ENCODE measurements at places on chromosomes 4 and X. TPM values are rescaled to one million over a fixed set of nuclear protein-coding genes. Genes with fewer than 3 reads are reported as not detected.

- no peak for DNase-seq
Observed at GRCh38 chr4:110064295-110064694, 134.1 kb downstream of the ELOVL6 start.

Gene RIPPLY1
- total RNA-seq, result not detected

GRCh38 chr4:173301518-173302201 is 32.5 kb downstream of the HMGB2 start:
- DNase-seq, result no peak

- DNase-seq, result no peak
Observed at GRCh38 chrX:70405003-70405402, 18.1 kb upstream of the GDPD2 start.

Gene ARHGEF9
- total RNA-seq, result 70.0 TPM

DNA sequence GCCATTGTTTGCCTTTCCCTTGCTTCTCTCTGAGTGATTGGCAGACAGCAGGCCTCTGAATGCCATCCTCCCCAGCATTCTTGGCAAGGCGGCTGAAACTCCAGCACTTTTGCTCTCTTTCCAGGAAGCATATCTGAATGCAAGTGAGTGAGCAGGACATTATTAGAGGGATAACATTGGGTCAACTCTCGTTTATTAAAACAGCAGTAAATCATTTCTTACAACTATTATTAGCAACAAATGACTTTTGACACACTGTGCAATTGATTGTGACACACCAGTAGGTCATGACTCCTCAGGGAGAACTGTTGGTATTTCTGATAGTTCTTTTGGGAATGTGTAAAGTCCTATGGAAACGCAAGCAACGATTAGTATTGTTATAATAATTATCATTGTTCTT is 103.8 kb downstream of the EFNB1 start:
- DNase-seq, result no peak

Gene BMX
- total RNA-seq, result 1.2 TPM

DNA sequence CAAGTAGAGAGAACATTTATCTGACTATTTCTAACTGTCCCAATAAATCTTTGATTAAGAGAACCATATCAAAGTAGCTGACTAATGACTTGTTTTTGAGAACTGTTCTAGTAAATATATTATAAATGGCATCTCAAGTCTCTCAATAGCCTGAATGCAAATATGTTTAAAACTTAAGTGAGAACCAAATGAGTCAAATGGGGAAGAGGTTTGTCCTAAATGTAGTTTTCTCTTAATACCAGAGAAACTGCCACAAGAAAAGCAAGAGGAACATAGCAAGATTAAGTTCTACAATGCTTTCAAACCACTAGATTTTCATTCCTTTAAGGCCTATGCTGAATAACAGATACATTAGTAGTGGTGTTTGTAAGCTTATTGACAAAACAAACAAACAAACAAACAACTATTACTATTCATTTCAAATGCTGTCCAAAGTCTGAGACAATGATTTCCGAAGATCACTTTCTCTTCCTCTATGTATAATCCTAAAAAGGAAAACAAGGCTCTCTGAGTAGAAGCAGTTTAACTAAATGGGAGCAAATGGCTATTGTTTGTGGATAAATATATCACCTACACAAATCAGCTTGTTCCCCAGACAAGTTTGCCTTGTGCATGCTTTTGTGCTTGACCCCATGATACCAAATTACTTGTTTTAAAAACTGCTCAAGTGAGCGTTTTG is 408.4 kb upstream of the EMCN start:
- no peak for DNase-seq

DNA sequence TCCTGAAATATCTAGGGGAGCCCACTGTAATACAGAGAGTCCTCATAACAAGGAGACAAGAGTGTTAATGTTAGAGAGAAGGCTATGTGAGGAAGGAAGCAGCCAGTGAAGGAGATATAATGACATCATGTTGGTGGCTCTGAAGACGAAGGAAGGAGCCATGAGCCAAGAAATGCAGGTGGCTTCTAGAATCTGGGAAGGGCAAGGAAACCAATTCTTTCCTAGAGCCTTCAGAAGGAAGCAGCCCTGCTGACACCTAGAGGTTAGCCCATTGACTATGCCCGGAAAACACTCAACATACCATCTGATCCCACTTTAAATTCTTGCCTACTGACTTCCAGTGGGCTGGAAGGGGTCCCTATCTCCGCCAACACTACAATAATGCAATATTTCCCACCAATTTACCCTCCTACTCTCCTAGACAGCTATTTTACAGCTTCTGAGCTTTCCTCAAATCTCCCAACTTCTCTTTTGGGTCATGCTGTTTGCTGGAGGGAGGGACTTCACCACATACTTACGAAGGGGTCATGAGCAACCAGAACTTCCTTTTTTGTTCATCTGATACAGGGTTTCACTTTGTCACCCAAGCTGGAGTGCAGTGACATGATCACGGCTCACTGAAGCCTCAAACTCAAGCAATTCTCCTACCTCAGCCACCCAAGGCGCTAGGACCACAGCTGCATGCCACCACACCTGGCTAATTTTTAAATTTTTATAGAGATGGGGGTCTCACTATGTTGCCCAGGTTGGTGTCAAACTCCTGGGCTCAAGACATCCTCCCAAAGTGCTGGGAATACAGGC is 25.2 kb upstream of the G3BP2 start:
- DNase-seq, result no peak

Gene GRIA3
- total RNA-seq, result 74.2 TPM

DNA sequence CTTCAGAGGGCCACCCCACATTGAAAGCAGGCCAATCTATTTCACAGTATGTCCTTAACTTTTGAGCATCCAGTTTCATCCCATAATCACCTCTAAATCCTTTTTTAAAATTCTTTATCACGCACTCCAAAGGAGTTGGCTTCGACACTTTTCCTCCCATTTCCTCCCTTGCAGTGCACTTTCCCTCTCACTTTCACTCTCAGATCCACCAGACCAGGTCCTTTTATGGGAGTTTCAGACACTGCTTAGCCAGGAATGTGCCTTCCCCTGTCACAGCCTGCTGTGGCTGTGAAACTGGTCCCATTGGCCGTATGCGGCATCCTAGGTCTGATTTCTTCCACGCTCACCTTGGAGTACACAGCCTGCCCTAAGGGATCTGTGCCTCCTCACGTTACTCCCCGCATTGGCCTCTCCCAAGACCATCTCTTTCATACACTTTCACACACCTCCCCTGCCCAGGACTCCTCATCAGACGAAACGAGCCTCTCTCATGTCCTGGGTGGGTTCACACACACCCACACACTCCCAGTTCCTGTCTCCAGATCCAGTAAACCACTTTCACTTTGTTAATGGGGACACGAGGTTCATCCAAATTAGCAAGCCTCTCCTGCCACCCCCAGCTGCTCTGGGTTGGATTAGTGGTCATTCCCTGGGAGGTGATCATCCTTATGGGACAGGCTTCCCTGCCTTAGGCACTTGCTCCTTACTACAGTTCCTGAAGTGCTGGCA is 10.0 kb upstream of the RHOXF2B start:
- no peak for DNase-seq

GRCh38 chr4:1511441-1512041 is 105.3 kb upstream of the NKX1-1 start:
- DNase-seq, result no peak

DNA sequence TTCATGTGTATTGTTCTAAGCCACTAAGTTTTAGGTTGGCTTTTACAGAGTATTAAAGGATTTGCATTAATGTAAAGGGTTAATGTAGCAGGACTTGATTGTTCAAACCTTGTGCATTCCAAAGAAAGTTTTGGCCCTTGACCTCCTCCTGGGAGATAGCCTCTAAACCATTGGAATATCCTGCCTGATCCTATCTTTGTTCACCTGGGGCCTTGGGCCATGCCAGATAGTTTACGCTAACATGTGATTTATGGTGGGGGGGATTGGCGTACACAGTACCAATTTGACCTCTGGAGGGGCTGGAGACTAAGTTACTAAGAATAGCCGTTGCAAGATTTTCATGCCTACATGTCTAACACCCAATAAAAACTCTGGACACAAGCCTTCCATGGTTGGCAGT is 1002.7 kb upstream of the PABPC4L start:
- no peak for DNase-seq

Gene NLRP2B
- 0.16 TPM for total RNA-seq

Gene AREG
- not detected for total RNA-seq

- no peak for DNase-seq
Observed at GRCh38 chrX:65750674-65751469, 83.4 kb downstream of the MSN start.

GRCh38 chr4:20618731-20619130 is 81.5 kb upstream of the PACRGL start:
- DNase-seq, result no peak

GRCh38 chr4:113616443-113616842 is 145.1 kb downstream of the CAMK2D start:
- no peak for DNase-seq

- DNase-seq, result peak; percentile 7
Observed at GRCh38 chr4:41661442-41662076, 87.0 kb downstream of the PHOX2B start.

Gene SPANXN3
- total RNA-seq, result not detected

GRCh38 chrX:19799319-19800182 is 87.8 kb downstream of the SH3KBP1 start:
- peak; percentile 6 for DNase-seq

DNA sequence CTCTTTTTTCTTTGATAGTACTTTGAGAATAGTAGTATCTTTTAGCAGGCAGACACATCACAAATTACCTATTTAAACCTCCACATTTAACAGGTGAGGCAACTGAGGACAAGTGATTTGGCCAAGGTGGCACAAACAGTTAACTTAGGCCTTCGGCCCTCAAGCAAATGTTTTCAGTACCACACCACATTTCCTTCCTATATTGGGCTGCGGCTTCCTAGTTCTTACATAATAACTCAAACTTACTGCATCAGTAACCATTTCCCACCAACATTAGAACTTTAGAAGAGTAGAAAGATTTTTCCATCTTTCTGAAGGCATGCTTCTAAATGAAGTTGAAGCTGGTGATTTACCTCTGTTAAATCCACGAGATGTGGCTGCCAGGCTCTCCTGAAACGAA is 63.2 kb upstream of the SLC4A4 start:
- no peak for DNase-seq

DNA sequence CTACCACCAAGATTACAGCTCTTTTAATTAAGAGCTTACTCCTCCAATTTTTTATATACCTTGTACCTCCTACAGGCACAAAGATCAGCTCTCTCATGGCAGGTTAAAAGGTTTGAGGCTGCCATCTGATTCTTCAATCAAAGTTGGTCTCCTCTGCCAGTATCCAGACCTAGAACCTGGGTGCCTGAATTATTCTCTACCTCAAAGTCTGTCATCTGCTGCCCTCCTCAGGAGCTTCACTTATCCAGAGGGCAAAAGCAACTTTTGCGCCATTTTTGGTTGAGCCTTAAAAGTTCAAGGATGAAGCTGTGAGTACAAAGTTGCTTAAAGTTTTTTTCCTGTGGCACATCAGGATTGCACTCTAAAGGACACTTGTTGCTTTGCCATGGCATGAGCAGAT is 343.7 kb upstream of the PPP1R2C start:
- no peak for DNase-seq

- DNase-seq, result no peak
Observed at GRCh38 chr4:119038116-119038841, 97.4 kb upstream of the MYOZ2 start.

DNA sequence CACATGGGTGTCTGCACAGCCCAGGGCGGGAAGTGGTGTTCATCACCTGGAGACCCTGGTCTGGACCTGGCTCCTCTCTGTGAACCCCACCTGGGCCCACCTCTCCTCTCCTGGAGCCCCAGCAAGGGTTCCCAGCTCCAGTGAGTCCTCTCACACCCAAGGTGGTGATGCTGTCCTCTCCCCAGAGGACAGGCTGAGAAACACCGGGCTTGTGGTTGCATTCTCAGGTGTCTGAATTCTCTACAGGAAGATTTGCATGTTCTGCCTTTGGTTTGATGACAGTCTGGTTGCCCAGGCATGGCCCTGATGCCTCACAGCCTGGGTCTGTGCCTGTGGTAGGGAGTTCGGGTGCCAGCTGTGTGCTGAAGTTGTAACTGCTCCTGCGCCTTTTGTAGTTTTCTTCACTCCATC is 3.8 kb downstream of the MAEA start:
- no peak for DNase-seq

DNA sequence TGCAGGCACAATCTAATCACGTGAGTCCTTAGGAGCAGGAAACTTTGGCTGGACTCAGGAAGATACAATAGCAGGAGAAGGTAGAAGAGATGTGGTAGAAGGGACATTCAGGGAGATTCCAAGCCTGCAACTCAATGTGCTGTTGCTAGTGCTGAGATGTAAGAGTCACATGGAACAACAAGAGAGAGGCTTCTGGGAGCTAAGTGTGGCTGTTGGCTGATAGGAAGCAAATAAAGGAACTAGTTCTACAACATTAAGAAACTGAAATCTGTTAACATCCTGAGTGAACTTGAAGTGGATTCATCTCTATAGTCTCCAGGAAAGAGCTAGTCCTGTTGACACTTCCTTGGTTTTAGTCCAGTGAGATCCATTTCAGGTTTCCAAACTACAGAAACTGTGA is 1207.4 kb downstream of the ADGRL3 start:
- DNase-seq, result no peak

Gene GAGE12H
- total RNA-seq, result not detected

Gene EREG
- total RNA-seq, result under 0.01 TPM

DNA sequence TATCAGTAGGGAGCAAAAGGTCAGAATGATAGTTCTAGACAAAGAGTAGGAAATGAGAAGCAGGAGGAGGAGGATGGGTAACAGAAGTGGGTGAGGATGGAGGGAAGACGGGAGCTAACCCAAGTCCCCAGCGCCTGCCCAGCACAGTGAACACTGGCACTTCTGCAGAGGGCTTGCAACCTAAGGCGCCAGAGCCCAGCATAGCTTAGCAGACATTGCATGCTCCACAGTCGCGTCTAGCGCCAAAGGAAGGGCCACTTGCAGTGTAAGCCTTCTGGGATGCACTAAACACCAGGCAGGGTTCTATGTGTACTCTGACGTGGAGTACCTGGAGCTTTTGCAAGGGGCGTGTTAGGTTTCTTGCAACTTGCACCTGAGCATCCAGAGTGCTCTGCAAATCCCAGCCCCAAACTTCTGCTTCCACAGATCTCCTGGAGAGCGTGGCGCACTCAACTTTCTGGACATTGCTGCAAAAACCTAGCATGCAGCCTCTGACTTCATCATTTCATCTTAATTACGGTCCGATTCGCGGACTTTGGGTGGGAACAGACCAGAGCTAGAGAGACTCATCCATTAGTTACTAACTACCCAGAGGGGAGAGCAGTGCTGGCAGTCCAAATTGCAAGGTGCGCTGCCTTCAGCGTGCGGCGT is 46.5 kb upstream of the NKAP start:
- no peak for DNase-seq

Gene BRS3
- total RNA-seq, result not detected

DNA sequence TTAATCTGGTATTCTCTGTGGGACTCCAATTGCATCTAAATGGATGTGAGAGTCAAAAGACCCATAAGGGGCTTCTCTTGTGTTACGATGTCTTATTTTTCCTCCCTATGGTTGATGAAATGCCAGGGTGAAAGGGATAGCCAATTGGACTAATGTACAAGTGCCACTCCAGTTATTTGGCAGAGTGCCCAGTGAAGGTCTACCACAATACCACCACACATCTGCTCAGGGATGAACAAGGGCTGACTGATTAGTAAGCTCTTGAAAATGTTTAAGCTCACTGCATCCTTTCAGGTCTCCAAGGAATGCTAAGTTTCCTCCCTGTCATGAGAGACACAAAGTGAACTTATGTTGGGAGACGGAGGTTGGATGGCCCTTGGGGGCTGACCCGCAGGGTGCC is 57.8 kb downstream of the HEPH start:
- DNase-seq, result no peak

Gene PAGE4
- not detected for total RNA-seq

GRCh38 chr4:182923796-182924340 is 6.7 kb upstream of the DCTD start:
- DNase-seq, result no peak

- no peak for DNase-seq
Observed at GRCh38 chr4:38411092-38411491, 252.9 kb upstream of the KLF3 start.
